ENCODE measurements at places on chromosomes 3 and 15. TPM values are rescaled to one million over a fixed set of nuclear protein-coding genes. Genes with fewer than 3 reads are reported as not detected.

IGSF11 gene
- total RNA-seq, result 1.2 TPM

SCAMP5 gene
- 3.0 TPM for total RNA-seq

NR2E3 gene
- total RNA-seq, result not detected

PGBD4 gene
- total RNA-seq, result 3.8 TPM

TMEM207 gene
- total RNA-seq, result not detected

ST3GAL6 gene
- 0.08 TPM for total RNA-seq

PTX3 gene
- 0.40 TPM for total RNA-seq

TM4SF4 gene
- not detected for total RNA-seq

SCAANT1 gene
- total RNA-seq, result not detected

DNA sequence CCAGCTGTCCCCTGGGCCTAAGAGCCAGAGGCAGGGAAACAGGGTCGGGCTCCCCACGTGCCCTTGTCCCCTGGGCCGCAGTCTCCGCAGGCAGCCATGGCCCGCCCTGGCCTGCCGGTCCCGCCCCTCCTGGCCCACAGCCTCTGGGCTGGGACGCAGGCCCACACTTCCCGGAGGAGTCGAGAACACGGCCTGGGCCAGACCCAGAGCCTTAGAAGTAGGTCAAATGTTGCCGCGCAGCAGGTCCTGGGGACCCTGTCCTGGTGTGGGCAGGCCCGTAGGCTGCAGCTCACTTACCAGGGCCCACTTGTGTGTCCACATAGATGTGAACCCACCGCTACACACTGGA is 4.3 kb upstream of the MYL3 start:
- DNase-seq, result no peak

DNA sequence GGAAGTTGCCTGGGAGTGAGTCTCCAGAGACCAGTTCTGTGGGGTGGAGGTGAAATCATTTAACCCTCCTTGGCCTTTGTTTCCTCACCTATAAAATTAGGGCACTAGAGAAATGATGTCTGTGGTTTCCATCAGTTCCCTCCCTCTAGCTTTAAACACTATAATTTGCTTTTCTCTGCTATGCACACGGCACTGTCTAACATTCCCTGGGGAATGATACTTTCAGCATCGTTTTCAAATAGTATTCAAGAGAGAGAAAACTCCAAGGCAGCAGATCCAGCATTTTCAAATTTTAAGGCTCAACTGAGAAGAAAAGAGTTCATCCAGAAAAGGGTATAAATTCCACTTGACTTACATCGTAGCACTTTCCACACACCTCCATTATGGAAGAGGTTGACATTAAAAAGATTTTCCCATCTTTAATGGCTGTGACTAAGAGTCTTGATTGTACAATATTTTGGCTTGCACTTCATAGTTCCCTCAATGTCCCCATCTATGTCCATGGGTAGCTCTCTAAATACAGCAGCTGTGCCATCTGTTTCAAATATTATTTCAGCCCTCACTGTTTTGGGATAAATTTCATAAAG is 137.7 kb upstream of the ZPLD1 start:
- no peak for DNase-seq

DNA sequence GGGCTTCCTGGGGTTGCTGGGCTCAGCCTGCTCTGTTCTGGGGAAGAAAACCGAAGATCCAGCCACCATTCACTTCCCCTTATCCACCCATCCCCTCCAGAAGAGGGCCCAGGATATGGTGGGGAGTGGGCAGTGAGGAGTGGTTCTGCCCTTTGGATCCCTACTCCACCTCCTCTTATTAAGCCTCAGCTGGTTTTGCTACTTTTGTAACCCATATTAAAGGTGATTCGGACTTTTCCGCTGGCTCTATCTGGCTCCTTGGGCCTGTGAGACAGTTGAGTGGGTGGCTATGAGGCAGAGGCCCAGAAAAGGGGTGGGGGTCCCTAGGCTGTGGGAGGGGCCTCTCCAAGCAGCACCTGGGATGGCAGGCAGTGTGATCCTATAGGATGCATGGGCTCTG is 33.8 kb downstream of the NBEAL2 start:
- DNase-seq, result no peak

DNA sequence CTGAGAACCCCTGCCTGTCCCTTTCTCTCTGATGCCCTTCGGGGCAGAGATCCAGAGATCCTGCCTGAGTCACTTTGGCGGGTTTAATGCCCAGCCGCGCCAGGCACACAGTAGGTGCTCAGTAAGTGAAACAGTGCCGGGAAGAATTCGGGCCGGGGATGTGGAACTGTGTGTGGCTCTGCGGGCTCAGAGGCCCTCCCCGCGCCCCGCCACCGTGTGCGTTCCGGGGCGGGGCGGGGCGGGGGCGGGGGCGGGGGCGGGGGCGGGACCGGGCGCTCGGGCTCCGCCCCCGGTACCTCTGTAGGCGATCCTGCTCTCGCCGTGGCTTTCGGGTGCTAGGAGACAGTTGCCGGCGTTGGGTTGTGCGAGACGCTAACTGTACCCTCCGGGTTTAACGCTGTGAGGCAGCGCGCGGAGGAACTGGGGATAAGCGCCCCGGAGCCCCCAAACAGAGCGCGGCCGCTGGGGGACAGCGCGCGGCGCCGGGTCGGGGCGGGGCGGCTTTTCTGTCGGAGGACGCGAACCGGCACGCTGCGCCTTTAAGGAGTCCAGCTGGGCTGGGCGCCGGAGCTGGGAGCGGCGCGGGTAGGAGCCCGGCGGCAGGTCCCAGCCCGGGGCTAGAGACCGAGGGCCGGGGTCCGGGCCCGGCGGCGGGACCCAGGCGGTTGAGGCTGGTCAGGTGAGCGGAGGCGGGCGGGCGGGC is at the start of gene ABHD6:
Gene ABHD6, plus strand, starts transcription at position 555 of the 703 bp plus-strand sequence. CDS start 18,795 bp downstream, outside the sequence.
- peak; percentile 76 for DNase-seq

DNA sequence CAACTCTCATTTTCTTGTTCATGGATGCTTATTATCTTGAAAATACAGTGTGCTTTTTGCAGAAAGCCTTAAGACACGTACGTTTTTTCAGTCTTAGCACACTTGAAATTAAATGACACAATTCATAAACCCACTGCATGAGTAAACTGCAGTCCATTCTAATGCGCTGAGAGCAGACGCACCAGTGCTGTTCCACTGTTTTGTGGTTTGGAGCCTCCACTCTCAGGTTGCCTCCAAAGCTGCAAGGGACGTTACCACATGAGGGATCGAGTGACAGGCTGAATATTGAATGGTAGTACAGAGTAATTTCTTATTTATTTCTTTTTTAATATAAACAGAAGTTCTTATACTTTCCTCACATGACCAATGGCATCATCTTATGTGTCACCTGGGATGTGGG is 12.3 kb downstream of the IQCH start:
- no peak for DNase-seq

DNA sequence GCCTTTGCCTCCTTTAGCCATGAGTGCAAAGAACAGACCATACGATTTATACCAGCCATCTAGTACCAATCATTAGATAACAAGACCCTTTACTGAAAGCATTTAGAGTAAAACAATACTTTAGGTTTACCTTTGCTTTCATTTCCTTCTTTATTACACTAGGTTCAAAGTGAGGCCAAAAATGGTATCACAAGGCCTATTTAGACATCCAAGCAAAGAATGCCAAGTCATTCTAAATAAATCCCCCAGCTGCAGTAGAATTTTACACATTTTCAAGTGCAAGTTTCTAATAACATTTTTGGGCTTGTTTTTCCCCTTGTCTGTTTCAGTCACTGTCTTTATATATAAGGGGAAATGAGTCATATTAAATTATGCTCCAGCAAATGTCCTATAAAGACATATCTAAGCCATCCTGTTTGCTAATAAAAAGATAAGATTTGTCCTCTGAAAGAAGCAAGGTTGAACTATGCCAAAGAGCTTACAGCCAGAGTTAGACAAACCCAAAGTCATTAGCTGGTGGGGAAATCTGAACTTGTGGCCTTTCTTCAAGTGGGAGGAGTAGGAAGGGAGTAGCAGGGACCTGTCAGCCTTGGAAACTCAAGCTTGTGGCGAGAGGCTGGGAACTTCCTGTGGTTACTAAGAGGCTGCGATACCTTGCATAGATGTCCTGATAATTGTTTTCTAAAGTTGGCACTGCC is 232.7 kb downstream of the MECOM start:
- no peak for DNase-seq

GRCh38 chr3:178440043-178440442 is 96.2 kb upstream of the KCNMB2 start:
- DNase-seq, result no peak

DNA sequence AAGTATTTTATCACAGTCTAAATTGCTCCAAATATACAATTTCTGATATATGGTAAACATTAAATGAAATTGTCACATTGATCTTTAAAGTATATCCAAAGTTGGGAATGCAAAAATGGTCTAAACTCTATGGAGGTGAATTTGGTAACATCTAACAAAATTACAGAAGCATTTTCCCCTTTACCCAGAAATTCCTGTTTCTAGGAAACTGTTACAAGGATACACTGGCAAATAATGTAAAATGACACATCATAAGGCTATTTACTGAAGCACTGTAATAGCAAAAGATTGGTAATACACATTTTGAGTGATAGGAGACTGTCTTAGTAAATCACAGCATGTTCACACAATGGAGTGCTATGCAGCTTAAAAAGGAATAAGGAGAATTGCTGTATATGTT is 50.0 kb upstream of the SLCO2A1 start:
- DNase-seq, result no peak

GRCh38 chr3:15309662-15310335 is 22.6 kb downstream of the SH3BP5 start:
- DNase-seq, result no peak

DNA sequence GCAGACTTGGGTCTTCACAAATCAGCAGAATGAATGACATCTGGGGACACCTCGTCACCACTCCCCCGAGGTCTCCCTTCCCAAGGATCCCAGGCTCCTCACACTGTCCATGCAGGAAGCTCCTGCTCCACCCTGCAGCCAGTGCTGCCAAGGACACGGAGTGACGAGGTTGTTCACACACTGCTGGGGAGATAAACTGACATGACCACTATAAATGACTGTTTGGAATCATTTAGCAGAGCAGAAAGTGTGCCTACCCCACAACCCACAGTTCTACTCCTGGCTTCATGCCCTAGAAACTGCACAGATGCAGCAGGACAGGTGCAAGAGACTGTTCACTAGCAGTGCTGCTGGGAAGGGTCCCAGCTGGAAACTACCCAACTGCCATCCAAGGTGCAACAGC is 19.7 kb upstream of the PRSS50 start:
- no peak for DNase-seq

DNA sequence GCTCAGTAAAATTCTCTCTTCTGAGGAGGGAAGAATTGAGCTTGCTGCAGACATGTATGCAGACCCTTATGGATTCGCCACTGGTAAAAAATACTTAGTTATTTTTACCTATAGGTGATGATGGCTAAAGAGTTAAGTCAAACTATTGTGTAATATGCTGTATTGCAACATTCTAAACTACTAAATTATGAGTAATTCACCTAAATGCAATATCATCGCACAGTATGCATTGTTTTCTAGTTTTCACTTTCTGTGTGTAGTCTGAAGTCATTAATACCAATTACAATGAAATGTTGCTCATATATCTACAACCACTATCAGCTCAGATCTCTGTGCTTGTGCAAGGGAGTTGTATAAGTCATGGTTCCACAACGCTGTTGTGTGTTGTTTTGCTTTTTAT is 48.7 kb upstream of the ROBO2 start:
- DNase-seq, result no peak

DNA sequence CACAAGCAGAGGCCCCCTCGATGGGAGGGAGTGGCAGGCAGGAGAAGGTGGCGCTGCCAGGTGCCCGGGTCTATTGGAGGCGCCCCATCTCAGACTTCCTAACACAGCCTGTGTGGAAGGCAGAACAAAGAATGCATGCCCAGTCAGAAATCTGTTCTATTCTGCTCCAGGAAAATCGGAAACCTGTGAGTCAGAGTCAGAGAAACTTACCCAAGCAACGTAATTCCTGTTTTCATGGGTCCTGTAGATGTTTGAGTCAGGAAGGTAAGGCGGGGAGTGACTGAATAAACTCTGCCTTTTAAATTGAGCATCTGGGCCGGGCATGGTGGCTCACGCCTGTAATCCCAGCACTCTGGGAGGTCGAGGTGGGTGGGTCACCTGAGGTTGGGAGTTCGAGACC is 13.7 kb downstream of the MAP6D1 start:
- DNase-seq, result no peak

DNA sequence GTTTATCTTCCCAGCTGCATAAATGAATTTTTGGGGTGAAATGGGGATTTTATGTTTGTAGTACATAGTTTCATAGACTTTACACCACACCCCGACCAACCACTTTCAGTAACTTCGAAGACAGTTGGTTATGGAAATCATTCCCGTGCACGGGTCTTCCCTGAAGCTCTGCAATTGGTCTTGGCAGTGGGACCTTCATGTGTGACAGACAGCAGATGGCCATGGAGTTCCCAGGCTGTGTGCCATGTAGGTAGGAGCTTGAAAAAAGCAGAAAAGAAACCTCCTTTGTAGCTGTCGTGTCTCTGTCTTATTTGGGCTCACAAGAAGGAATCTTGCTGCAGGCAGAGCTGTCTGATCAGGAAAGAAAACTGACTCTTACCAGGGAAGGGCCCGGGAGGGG is 25.9 kb downstream of the EXOG start:
- DNase-seq, result no peak

- no peak for DNase-seq
These were observed 66.9 kb upstream of the KLF13 start for GRCh38 chr15:31259562-31260252.

DNA sequence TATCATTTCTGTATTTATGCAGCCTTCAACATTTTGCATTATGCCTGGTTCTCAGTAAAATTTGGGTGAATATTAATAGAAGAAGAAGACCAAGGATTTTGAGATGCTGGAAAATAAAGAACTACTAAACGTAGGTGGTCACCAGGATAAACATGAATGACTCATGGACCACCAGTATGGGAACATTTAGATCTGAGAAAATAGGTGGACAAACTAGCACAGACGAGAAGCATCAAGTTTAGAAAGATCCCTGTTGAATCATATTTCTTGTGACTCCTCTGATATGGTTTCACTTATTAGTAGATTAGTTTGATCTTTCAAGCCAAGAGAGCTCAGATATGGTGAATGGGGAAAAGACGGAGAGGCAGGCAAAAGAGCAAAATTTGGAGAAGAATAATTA is 97.9 kb downstream of the RAP2B start:
- no peak for DNase-seq

- no peak for DNase-seq
These were observed 1.3 kb downstream of the MAGI1 start for GRCh38 chr3:66037330-66037985.

DNA sequence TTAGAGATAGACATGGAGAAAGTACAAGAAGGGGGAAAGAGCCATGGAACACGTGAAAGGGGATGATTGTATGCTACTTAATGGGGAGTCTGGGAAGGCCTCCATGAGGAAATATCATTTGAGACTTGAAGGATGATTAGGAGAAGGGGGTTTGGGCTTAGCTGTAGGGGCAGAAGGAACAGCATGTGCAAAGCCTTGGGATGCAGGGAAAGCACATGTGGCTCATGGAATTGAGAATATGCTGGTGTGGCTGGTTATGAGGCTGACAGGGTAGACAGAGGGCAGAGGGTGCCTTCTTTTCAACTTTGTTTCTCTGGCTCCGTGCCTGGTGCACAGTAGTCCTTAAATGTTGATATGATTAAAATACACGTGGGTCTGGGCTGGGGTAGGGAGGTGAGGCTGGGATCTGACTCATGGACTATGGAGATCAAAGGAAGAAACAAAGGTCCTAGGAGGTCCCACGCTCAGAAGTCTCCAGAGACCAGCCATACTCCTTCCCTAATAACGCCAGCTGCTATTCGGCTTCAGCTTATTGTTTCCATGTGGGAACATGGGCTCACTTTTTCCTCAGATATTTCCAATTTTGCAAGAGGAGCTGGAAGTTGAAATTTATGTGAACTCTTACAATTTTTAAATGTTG is 1.1 kb downstream of the GTF2E1 start:
- no peak for DNase-seq

- no peak for DNase-seq
These were observed 31.6 kb upstream of the NUDT16 start for GRCh38 chr3:131349946-131350347.

All from activated CD4-positive, alpha-beta T cell treated with anti-CD3 and anti-CD28 coated beads, Interleukin-2, amount 10 ng/mL, durations not matched to agents 7 days and 5 days (primary cell).